CD4-positive, alpha-beta T cell treated with Interleukin-17A for 1 hour (primary cell): ENCODE measurements at places on chromosomes 2 and 18.

DNA sequence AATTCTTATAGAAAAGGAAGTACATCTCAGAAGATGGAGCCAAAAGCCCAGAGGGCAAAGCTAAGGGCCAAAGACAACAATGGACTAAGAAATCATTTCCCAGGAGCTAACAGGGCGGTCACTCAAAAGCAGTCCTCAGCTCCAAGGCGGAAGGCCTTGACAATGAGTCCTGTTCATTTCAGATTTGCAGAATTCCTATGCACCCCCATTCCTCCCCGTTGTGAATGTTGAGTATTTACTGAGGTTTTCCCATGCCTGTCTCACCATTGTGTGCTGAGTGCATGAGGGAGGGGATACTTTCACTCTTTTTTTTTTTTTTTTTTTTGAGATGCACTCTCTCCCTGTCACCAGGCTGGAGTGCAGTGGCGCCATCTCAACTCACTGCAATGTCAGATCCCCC, 18.8 kb upstream of the DTNB start:
- no peak for DNase-seq

- no peak for DNase-seq
Measured at GRCh38 chr2:46025081-46025480, 272.1 kb upstream of the EPAS1 start.

GRCh38 chr2:63055226-63056106, 4.8 kb downstream of the OTX1 start:
- no peak for DNase-seq

- no peak for DNase-seq
Measured at GRCh38 chr2:229033816-229034215, 237.3 kb downstream of the PID1 start.

- DNase-seq: no peak
Measured at GRCh38 chr2:125679903-125680302, 976.1 kb upstream of the GYPC start.

- DNase-seq: peak; percentile 83
Measured at GRCh38 chr2:111121828-111122630, 1.3 kb downstream of the BCL2L11 start.

- DNase-seq: no peak
Measured at GRCh38 chr2:212066546-212066945, 472.1 kb downstream of the ERBB4 start.

DNA sequence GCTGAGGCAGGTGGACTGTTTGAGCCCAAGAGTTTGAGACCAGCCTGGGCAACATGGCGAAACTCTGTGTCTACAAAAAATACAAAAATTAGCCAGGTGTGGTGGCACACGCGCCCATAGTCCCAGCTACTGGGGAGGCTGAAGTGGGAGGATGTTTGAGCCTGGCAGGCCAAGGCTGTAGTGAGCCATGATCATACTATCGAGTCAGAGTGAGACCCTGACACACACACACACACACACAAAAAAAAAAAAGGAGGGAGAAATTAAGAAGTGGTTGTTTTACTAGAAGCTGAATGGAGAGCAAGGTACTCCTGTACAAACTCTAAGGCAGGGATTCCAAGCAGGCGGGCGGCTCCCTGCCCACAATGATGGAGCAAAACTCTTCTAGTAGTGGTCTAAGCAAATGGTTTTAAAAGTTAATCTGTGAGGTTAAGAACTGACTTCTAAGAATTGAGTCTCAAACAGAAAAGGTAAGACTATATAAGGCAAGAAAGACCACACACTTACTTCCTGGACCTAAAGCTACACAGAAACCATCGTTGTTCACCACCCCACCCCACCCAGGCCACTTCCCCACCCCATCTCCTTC, 2.6 kb downstream of the ANKRD44 start:
- peak; percentile 64 for DNase-seq

DNA sequence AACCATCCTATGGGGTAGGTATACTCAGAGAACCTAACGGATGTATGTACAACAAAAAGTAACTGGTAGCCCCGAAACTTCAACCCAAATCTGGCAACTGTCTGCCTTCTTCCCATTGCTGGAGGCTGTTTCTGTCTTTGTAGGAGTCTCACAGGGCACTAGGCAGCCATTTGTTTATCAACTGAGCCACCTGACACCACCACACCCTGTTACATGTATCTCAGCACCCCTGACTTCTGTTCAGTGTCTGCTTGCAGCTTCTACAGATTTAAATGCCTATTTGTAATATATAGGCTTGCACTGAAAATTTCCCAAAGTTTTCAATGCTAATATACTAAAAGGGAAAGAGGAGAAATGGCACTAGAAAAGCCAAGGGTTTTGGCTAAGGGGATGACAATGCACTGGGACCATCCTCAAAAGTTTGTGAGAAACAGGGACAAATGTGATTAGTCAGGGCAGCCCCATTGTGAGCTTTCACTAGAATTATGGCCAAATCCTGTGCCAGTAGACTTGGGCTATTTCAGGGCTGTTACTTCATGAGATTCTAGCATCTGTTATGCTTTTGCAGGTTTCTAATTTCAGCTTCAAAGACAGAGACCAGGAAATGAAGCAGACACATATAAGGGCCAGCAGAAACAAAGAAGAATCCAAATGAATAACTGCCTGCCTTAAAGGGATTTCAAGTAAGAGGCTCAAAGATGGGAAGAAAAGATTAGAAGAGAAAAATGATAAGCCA, 103.3 kb downstream of the MYO5B start:
- DNase-seq: no peak

DNA sequence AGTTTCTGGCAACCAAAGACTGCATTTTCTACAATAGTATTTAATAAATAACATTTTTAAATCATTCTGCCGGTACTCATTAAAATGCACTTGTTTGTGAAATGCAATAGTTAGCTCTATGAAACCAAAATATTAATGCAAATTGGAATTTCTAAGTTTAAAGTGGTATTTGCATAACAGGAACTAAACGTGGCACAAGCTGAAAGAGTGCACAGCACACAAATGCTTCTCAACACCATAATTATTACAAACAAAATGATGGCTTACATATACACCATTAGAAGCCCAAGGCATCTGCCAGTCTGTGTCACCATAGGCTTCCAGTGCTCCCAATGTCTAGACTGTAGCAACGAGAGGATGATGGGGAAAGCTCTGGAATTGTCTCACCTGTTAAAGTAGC, 280.5 kb downstream of the TCF4 start:
- DNase-seq: no peak

- peak; percentile 75 for DNase-seq
Measured at GRCh38 chr18:45666520-45666919, 51.2 kb downstream of the SLC14A2 start.
